Esophagus muscularis mucosa (tissue), 4 donors: ENCODE measurements at places on chromosomes 3 and 15. TPM values are rescaled to one million over a fixed set of nuclear protein-coding genes. Genes with fewer than 3 reads are reported as not detected.
A peak's percentile ranks its signal among the peaks of the same experiment; 100 is the strongest.

DNA sequence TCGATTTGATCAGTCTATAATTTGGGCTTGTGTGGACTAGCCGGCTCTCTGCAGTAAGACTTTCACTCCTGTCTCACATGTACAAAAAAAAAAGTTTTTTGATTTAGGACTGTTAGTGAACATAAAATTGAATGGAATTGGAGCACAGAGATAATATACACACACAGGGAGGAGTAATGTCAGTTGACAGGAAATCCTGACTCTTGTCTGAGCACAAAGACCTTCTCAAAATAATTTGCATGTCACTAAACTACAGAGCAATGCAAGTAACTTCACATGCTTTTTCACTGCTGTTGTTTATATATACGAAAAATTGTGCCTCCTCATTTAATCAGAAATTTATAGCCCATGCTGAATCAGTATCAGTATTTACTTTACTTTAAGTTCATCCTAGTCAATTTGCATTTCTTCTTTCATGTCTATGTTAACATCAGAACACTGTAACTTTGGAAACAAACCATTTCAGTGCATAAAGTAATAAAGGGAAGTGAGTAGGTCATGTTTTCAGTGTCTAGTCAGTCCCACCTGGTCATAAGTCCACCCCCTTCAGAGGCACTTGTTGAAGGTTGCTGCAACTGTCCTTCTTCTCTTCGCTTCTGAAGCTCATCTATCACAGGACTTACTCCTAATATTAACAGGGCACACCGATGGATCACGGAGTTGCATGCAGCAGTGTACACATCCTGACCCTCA lies 115.8 kb downstream of the FBXL22 start:
- DNase-seq: no peak
- no peak overlapping the region for H3K27ac ChIP-seq
- H3K4me1 ChIP-seq: no peaks in the 10 kb centered on the region

DNA sequence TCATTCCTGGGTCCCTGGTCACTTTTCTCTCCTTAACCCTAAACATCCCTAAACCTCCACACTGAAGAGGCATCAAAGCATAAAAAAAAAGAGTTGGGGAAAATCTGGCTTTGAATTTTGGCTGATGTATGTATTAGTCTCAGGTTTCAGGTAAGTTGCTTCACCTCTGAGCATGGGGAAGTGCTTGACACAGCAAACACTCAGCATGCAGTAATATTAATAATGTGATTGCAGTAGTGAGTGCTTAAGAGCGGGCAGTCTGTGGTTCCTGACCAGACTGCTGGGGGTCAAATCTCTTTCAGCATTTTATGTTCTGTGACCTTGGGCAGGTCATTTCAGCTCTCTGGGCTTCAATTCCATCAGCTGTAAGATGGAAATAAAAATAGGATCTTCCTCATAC lies 467.9 kb downstream of the SOX2 start:
- no peak overlapping the region for H3K27ac ChIP-seq
- H3K36me3 ChIP-seq: no peaks in the 10 kb centered on the region
- no peaks in the 10 kb centered on the region for H3K4me1 ChIP-seq
- no peaks in the 10 kb centered on the region for H3K27me3 ChIP-seq
- DNase-seq: no peak

- H3K27ac ChIP-seq: no peak overlapping the region
- no peaks in the 10 kb centered on the region for H3K4me1 ChIP-seq
- H3K4me3 ChIP-seq: no peak overlapping the region
- H3K27me3 ChIP-seq: no peaks in the 10 kb centered on the region
Observed at GRCh38 chr3:100745617-100746016, 36.3 kb downstream of the TFG start.

DNA sequence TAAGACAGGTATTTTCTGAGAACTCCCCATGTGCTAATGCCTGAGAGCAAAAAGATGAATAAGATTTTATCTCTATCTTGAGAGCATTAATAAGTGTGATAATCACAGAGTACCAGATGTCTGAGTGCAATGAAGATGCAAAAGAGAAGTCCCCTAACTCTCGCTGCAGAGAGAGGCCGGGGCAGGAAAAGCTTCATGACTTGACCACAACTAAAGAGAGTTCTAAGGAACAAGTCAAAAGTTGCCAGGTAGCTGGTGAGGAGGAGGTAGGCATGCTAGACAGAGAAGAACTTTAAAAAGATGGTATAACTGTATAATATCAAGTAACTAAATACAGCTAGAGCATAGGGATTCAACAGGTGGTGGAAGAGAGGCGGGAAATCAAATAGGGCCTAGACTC lies 28.8 kb downstream of the MTMR10 start:
- no peak overlapping the region for H3K27ac ChIP-seq
- no peaks in the 10 kb centered on the region for H3K27me3 ChIP-seq
- H3K4me1 ChIP-seq: no peaks in the 10 kb centered on the region
- H3K36me3 ChIP-seq: peaks cover 59% of the 10 kb centered on the region
- H3K4me3 ChIP-seq: no peak overlapping the region

- peaks cover 11% of the 10 kb centered on the region for H3K4me1 ChIP-seq
- H3K36me3 ChIP-seq: peaks cover 63% of the 10 kb centered on the region
- no peak overlapping the region for H3K4me3 ChIP-seq
- no peak overlapping the region for H3K27ac ChIP-seq
- DNase-seq: no peak
- H3K27me3 ChIP-seq: no peaks in the 10 kb centered on the region
Observed at GRCh38 chr3:127572186-127572585, 18.3 kb downstream of the TPRA1 start.

DNA sequence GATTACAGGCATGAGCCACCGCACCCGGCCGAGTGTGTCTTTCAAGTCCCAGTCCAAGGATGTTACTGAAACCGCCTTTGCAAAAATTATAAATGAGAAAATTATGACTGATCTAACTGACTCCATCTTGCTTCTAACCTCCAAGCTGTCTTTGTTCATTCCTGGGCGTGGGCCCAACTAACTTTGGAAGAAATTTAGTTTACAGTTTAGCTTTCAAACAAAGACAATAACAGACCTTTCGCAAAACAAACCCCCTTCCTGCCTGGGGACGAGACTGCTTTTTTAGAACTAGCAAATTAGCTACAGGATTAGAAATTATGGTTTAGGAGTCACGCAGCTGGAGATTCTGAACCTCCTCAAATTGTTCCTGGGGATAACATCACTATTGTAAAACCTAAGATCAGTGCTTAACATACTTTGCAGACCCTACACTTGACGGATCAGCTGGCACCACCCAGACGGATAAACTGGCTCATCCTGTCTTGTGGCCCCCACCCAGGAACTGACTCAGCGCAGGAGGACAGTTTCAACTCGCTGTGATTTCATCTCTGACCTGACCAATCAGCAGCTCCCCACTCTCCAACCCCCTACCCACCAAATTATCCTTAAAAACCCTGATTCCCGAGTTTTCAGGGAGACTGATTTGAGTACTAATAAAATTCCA lies 23.8 kb downstream of the NANOGP8 start:
- no peak overlapping the region for H3K4me3 ChIP-seq
- H3K27me3 ChIP-seq: no peaks in the 10 kb centered on the region
- H3K4me1 ChIP-seq: no peaks in the 10 kb centered on the region
- H3K36me3 ChIP-seq: no peaks in the 10 kb centered on the region
- DNase-seq: no peak

GRCh38 chr3:52769786-52770455 lies 819 bp downstream of the NEK4 start:
- H3K4me1 ChIP-seq: peaks cover 20% of the 10 kb centered on the region
- peak overlapping the region; percentile 94 for H3K4me3 ChIP-seq
- no peaks in the 10 kb centered on the region for H3K27me3 ChIP-seq

DNA sequence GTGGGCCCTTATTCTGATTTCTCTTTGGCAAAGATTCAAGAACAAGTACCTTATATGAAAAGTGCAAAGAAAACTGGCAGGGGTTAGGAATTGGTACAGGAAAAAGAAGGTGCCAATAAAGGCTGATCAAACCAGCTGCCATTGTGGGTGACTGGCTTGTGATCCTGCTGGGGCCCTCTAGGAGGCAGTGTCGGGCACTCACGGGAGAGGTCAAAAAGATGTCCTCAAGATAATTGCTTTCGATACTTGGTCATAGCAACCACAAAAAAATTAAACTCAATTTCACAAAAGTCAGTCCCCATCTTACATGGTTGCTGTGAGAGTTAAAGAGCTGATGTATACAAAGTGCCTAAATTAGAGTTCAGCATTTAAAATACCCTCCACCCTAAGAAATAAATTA lies 31.0 kb upstream of the CAV3 start:
- no peak overlapping the region for H3K4me3 ChIP-seq
- no peak for DNase-seq
- no peak overlapping the region for H3K27ac ChIP-seq
- H3K4me1 ChIP-seq: no peaks in the 10 kb centered on the region
- H3K27me3 ChIP-seq: no peaks in the 10 kb centered on the region

GRCh38 chr3:124770336-124771082 lies 40.3 kb downstream of the UMPS start:
- peaks cover 44% of the 10 kb centered on the region for H3K36me3 ChIP-seq
- peaks cover 57% of the 10 kb centered on the region for H3K4me1 ChIP-seq
- no peak for DNase-seq
- H3K4me3 ChIP-seq: no peak overlapping the region
- H3K27ac ChIP-seq: peak overlapping the region; percentile 10
- H3K27me3 ChIP-seq: no peaks in the 10 kb centered on the region

GRCh38 chr3:12508291-12508700 lies 24.0 kb downstream of the TSEN2 start:
- peaks cover 54% of the 10 kb centered on the region for H3K36me3 ChIP-seq
- DNase-seq: no peak
- H3K4me3 ChIP-seq: peak overlapping the region; percentile 18
- H3K27ac ChIP-seq: peak overlapping the region; percentile 81
- H3K4me1 ChIP-seq: peaks cover 13% of the 10 kb centered on the region

The ADAMTS17 gene
- 5.3 TPM for total RNA-seq

The CSPG4 gene
- total RNA-seq: 169 TPM

The C2CD4A gene
- total RNA-seq: not detected

The AP3B2 gene
- 1.2 TPM for total RNA-seq

The FGF12 gene
- 4.6 TPM for total RNA-seq

The SUCNR1 gene
- 0.33 TPM for total RNA-seq

The SGO1 gene
- total RNA-seq: not detected

The RYR3 gene
- 5.0 TPM for total RNA-seq
